ENCODE measurements at places on chromosomes 7 and 10.

DNA sequence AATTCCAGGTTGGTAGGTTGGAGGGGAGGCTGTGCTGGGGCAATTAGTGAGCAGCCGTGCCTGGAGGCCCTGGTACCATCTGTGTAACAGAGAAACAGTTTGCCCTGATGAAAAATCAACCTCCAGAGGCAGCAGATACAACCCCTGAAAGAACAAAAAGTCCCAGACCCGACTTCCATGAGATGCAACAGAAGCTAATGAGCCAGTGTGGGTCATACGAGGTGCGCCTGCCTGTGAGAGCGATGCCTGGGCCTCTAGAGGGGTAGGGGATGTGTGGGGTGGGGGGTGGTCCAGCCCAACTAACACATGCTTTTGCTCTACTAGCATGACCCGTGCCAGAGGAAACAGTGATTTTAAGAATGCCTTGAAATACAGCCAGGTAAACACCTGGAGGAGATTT, 39.3 kb downstream of the CELF2 start:
- no peak for DNase-seq

GRCh38 chr7:2192831-2193534, 39.8 kb downstream of the MAD1L1 start:
- no peak for DNase-seq

DNA sequence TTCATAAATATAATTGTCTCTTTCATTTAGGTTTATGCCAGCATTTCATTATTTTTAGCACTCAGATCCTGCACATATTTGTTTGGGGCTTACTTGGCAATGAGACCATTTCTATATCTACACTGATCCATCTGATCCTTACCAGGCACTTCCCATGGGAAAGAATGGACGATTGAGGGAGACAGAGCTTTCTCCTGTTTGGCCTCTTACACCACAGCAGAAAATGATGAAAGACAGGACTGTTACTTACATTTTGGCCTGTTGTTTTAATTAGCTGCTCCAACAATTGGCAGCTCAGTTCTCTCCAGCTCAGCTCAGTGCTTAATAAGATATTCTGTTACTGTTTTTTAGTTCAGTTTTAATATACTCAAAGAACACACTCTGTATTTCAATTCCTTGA, 77.6 kb upstream of the RSU1 start:
- no peak for DNase-seq

GRCh38 chr10:30510932-30511700, 77.1 kb downstream of the MAP3K8 start:
- DNase-seq, result no peak

- DNase-seq, result no peak
Measured at GRCh38 chr10:17782921-17783665, 26.1 kb upstream of the MRC1 start.

DNA sequence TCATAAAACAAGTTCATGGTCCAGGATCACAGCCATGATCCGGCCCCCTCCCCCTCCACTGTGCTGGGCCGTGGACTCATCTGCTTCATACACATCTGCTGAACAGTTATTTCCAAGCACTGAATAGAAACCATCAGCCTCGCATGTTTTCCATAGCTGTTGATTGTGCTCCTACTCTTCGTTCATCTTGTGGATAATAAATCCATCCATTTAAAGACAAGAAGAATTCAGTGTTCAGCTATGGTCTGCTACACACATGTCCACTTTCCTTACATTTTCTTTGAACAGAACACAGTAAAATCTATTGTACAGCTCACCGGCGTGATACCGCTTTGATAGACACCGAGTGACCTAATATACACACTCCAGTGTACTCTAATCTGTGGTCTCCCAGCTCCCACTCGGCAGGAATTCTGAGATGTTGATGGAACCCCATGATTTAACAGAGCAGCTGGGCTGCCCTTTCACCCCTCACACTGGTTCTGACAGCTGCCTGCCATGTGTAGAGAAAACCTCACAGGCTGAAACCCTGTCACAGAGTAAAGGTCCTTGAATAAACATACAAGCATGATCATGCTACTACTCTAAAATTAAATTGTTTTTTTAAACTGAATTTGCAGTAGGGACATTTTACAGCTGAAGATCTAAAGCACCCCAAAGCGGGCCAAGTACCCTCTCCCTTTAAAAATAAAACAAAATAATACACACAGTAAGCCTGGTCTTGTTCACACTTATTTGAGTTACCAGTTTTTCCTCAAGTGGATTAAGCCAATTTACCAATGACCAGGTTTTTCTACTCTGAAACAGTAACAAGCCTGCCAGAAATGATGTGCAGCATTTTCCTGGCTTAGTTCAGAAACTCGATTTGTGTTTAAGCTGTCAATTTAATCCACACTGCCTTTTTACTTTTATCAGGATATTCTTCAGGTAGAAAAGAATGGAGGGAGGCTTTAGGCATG, 95.1 kb upstream of the FZD1 start:
- no peak for DNase-seq
